ENCODE measurements at places on chromosomes 4 and X.

GRCh38 chr4:78720994-78721677, 55.0 kb upstream of the BMP2K start:
- no peaks in the 10 kb centered on the region for H3K27me3 ChIP-seq
- no peak for DNase-seq
- H3K4me1 ChIP-seq = no peaks in the 10 kb centered on the region
- H3K4me3 ChIP-seq = no peak overlapping the region
- H3K27ac ChIP-seq = no peak overlapping the region
- H3K36me3 ChIP-seq = no peaks in the 10 kb centered on the region

DNA sequence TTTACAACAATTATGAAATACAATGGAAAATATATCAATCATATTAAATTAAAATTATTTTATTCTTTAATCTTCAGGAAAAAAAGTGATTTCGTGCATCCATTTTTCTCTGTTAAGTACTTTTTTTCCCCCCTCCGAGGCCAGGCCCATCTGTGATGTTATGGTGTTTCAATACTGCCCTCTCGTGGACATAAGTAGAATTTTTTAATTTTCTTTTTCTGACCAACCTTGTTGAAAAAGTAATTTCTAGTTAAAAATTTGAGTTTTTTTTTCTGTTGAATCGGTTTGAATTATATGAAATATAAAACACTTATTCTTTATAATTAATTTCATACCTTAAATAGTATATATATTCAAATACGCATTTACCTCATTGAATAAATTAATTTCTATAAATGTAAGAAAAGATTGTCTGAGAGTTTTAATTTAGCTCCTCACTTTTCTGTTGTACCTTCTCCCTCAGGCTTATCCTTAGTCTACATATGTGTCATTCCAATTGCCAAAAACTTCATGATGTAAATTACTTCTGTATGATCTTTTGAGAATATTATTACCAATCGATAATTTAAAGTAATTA, 175.8 kb upstream of the TECRL start:
- H3K36me3 ChIP-seq = no peaks in the 10 kb centered on the region
- peaks cover 5% of the 10 kb centered on the region for H3K4me1 ChIP-seq
- no peak overlapping the region for H3K4me3 ChIP-seq
- no peak overlapping the region for H3K27ac ChIP-seq
- peaks cover 10% of the 10 kb centered on the region for H3K27me3 ChIP-seq

- no peak for DNase-seq
- H3K36me3 ChIP-seq = peaks cover 7% of the 10 kb centered on the region
- H3K4me3 ChIP-seq = no peak overlapping the region
These were observed 18.7 kb downstream of the RASGEF1B start for GRCh38 chr4:81453024-81453423.

DNA sequence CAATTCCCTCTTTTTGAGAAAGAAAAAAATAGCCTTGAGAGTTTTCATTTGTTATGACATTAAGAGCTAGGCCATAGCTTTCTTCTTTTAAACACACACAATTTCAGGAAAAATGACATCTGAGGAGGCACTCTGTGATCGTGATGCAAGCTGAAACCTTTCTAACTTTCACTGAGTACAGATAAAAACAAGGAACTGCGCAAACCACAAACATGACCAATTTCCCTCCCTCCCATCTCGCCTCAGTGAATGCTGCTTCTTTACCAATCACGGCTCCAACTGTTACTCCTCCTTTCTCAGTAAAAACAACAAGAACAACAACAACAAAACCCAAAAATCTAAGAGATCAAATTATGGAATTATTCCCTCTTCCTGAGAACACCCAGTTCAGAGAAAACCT, 626.8 kb downstream of the TLL1 start:
- H3K4me1 ChIP-seq = no peaks in the 10 kb centered on the region
- DNase-seq = no peak
- no peak overlapping the region for H3K27ac ChIP-seq
- H3K36me3 ChIP-seq = no peaks in the 10 kb centered on the region
- H3K4me3 ChIP-seq = no peak overlapping the region

Data from chondrocyte (in vitro differentiated cells).